ENCODE measurements at places on chromosomes 12 and 14.

GRCh38 chr12:12015073-12015685 lies 55.6 kb upstream of the BCL2L14 start:
- no peak for DNase-seq

DNA sequence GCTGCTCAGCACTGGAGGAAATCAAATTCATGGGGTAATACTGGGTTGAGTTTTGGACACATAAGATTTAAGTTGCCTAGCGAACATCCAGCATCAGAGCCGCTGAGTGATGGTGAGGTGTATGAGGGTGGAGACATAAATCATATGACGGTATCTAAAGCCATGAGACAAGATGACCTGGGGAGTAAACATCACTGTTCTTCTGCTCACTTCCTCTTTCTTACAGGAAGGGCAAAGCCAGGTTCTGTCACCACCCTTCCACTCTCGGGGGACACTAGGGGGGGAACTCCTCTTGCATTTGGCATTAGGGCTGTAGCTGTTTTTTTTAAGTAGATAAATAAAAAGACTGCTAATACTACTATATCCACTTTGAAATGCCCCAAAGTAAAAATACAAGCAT lies 24.0 kb downstream of the PRDM4 start:
- no peak for DNase-seq

DNA sequence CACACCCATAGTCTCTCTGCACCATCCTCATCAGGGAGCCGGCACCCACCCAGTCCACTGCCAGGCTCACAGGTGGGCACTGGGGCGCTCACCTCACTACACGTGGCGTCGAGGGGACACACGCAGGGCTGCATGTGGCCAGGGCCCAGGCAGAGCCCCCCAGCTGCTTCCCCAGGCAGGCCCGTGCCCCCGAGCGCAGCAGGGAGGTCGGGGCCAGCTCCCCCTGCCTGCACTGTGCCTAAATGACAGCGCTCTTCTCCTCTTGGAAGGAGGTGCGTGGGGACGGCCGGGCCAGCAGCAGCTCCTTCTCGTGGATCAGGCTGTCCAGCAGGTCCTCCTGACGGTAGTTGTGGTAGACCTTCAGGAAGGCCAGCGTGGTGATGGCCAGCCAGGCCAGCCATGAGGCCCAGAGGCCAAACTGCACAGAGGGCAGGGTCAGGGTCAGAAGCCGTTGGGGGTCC lies 11.3 kb downstream of the TMEM179 start:
- DNase-seq, result no peak

DNA sequence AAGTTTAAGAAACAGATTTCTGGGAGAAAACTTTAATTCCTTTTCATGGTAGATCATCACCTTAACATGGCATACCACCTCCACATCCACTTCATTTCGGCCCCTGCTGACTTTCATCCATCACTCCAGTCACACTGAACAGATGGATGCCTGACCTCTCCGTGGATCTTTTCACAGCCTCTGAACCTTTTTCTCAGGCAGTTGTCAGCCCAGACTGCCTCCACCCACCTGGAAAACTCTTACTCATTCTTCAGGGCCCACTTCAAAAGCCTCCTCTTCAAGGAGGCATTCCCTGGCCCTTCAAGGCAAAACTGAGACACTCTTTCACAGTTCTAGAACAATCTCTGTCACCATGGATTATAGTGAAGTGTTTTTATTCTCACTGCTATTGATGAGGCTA lies 52.9 kb downstream of the GXYLT1 start:
- DNase-seq, result no peak

DNA sequence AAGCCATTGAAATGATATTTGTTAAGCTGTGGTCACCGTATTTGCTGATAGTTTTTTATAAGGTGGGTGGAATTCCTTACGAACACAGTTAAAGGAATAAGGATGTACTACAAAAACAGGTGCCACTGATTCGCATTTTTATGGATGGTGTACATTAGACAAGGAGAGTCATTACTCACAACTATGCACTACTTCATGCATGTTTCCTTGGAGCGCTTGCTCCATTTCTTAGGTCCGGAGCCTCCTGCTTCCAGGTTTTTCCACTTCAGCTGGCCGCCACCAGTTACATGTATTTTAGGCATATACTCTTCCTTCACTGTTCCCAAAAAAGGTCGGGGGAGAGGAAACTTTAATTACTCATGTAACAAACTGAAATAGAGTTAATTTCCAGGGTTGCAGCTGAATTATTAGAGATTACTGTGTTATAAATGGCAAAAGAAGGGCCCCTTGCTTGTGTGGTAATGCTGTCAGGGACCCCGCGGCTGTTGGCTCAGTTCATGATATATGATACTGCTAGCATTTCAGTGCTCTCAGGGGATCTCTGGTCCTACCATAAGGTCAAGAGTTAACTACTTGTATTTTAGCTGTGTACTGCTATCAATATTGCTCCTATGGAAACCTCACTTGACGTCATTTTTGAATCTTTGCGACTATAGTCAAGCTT lies 454.7 kb downstream of the NPAS3 start:
- DNase-seq, result no peak

GRCh38 chr12:46660276-46660675 lies 165.5 kb downstream of the SLC38A4 start:
- no peak for DNase-seq

DNA sequence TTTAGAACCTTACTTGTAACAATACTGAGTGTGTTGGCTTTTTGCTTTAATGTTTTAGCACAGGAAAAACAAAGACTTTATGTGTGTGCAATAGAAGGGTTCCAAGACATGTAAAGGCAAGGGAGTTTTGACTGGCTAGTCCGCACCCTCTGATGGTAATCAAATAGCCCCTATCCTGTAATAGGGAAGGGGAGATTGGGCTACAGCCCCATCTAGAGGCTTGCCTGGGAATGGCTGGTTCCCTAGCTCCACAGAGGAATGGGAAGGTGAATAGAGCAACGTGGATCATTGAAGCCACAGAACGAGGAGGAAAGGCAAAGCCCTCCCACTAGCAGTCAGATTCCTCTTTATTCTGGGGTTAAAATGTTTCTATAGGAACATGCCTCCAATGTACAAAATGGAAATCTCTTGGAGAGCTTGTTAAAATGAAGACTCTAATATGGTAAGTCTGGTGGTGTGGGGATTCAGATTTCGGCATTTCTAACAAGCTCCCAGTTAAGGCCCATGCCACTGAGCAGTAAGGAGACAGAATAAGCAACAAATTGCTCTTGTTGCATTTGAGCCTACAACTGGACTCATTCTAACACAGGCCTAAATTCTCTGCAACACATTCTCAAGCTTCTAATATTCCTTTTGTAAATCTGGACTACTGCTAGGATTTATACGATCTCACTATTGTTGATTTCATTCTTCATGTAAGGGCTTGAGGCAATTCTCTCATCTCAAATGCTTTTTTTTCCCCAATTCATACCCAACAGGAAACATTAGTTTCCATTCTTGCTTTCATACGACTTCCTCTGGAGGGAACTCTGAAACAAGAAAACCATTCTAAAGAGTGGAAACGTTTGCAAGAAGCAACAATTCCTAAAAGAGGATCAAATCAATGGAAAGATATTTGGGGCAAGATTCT lies 57.1 kb downstream of the NIN start:
- DNase-seq, result no peak

- DNase-seq, result no peak
These were observed 225.4 kb downstream of the KLHL28 start for GRCh38 chr14:44736326-44736725.

- no peak for DNase-seq
These were observed 233.5 kb upstream of the TMEM132C start for GRCh38 chr12:128033473-128033872.

GRCh38 chr12:3350432-3350831 lies 140.6 kb upstream of the PRMT8 start:
- no peak for DNase-seq

- DNase-seq, result no peak
These were observed 221.4 kb downstream of the TTC6 start for GRCh38 chr14:37816743-37817295.

GRCh38 chr12:68646484-68646883 lies 35.8 kb downstream of the RAP1B start:
- DNase-seq, result no peak

GRCh38 chr12:92648242-92649031 lies 54.4 kb upstream of the PLEKHG7 start:
- DNase-seq, result no peak

GRCh38 chr14:81406863-81407262 lies 6.7 kb upstream of the STON2 start:
- no peak for DNase-seq

- no peak for DNase-seq
These were observed 13.6 kb upstream of the CDCA4 start for GRCh38 chr14:105034315-105035039.

DNA sequence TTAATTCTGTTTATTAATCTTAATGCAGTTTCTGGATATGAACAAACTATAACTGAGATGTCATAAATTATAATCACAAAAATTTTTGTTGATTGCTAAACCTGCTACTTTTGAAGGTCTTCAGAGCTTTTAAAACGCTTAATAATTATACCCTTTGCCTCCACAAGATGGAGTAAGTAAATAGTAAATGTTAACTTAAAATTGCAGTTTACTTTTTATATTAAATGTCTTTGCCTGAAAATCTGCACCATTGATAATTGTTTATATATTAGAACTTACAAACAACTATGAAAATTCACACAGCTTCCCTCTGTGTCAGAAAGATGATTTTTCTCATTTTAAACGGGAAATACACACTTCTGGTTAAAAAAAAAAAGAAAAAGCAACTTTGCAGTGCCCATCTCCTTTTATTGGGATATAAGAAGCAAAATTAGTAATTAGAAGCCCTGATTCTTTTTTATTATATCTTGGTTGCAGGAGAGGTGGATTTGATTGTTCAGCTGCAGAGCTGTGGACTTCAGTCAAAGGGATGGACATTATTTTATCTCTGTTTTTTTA lies 35.6 kb downstream of the SCFD1 start:
- DNase-seq, result no peak

DNA sequence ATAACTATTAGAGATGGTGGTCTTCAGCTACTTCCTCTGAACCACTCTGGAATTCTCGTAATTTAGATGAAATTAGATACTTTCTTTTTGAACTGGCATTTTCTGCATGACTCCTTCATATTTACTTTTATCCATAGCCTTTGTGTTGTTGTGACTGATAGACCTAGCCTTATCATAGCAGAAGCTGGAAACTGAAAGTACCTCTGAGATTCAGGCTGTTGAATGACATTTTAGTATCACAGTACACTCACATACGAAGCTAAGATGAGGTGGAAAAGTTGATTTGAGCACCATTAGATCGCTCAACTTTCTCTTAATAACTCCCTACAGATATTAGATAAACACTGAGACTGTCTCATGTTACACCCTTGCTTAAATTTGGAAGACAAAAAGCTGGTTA lies 525.1 kb upstream of the FBXO33 start:
- DNase-seq, result no peak

DNA sequence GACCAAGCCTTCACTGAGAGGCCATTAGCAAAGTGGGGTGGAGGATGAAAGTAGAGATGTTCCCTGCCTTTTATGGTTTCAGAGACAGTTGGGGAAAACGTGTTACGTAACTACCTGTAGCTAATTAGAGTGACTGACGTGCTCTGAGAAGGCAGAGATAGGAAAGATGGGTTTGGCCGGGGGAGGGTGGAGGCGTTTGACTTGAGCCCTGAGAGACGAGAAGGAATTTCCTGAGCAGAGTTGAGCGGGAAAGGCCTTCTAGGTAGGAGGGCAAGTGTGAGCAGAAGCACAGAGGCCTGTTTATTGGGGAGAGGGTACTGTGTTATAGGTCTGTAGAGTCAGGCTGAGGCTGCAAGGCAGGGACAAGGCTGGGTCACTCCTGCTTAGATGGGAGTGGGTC lies 8.6 kb downstream of the TUNAR start:
- DNase-seq, result no peak
